ENCODE measurements at places on chromosomes 12 and 14. TPM values are rescaled to one million over a fixed set of nuclear protein-coding genes. Genes with fewer than 3 reads are reported as not detected.

ESPL1 gene
- 15.0 TPM for total RNA-seq

RBP5 gene
- total RNA-seq = not detected

MVK gene
- 52.2 TPM for total RNA-seq

NFATC4 gene
- total RNA-seq = 19.8 TPM

TAS2R42 gene
- total RNA-seq = not detected

PLCZ1 gene
- not detected for total RNA-seq

USP44 gene
- total RNA-seq = 0.03 TPM

NEUROD4 gene
- not detected for total RNA-seq

GRCh38 chr14:74414403-74415114, 11.5 kb downstream of the SYNDIG1L start:
- DNase-seq = no peak

- no peak for DNase-seq
Observed at GRCh38 chr12:53744130-53744441, 7.7 kb downstream of the CISTR start.

DNA sequence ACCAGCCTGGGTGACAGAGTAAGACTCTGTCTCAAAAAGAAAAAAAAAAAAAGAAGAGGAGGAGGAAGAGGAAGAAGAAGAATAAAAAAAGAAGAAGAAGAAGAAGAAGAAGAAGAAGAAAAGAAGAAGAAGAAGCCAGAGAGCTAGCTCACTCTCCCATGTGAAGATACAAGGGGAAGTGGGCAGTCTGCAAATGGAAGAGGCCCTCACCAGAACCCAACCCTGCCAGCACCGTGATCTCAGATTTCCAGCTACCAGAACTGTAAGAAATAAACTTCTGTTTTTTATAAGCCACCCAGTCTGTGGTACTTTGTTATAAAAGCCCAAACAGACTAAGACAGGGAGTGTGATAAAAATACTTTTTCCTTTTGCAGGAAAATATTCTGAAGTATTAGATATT, 130.7 kb downstream of the ETNK1 start:
- no peak for DNase-seq

DNA sequence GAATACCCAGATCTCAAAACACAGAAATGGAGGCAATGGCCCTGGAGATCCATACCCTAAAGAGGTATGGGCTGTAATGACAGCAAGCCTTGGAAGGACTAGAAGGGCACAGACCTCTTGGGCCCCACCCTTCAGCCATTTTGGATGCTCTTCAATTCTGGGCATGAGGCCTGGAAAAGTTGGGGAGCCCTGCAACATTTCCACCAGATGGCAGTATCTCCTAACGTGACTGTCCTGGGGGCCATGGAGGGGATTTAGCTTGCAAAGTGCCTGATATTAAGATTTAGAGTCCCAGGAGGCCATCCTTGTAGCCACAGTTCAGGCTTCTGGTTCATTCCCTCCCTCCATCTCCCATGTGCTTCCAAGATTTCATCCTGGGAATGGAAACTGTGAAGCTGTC, 30.2 kb downstream of the KCNA5 start:
- DNase-seq = no peak

GRCh38 chr12:118269806-118270205, 102.9 kb downstream of the TAOK3 start:
- no peak for DNase-seq
